Effector memory CD4-positive, alpha-beta T cell (primary cell): ENCODE measurements at places on chromosomes 7 and 10.

DNA sequence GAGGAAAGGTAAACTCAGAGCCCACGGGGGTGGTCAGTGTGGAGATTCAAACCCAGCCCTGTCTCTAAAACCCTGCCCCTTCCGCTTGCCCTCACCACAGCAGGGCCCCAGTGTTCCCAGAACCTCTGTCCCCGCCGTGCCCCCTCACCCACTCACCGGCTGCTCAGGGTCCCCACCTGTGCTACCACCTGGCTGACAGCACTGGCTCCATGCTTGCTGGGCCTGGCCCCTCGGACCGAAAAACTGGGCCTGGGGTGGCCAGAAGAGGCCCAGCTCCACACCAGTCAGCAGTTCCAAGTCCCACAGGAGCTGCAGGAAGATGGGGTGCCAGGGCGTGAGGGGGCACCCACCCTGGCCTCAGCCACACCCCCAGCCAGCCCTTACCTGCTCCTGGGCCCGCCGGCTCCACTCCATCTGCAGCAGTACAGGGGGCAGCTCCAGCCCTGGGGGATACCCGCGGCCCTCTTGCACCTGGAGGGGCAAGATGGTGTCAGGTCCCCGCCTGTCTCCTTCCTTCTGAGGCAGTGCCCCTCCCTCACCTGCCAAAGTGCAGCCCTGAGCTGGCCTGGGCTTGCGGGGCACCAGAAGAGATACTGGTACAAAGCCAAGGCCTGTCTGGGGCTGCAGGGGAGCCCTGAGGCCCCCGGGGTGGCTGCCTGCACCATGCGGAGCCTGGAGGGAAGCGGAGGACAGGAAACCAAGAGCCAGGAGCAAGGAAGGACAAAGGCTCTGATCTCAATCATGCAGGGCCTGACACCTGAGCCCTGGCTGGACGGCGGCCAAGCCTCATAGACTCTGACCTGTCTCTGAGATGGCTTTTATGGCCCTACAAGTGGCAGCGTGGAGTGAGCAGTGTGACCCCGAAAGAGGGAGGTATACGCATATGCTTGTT, 11.7 kb downstream of the ATP6V1F start:
- no peak for DNase-seq

GRCh38 chr7:36840904-36841303, 116.6 kb upstream of the AOAH start:
- no peak for DNase-seq

DNA sequence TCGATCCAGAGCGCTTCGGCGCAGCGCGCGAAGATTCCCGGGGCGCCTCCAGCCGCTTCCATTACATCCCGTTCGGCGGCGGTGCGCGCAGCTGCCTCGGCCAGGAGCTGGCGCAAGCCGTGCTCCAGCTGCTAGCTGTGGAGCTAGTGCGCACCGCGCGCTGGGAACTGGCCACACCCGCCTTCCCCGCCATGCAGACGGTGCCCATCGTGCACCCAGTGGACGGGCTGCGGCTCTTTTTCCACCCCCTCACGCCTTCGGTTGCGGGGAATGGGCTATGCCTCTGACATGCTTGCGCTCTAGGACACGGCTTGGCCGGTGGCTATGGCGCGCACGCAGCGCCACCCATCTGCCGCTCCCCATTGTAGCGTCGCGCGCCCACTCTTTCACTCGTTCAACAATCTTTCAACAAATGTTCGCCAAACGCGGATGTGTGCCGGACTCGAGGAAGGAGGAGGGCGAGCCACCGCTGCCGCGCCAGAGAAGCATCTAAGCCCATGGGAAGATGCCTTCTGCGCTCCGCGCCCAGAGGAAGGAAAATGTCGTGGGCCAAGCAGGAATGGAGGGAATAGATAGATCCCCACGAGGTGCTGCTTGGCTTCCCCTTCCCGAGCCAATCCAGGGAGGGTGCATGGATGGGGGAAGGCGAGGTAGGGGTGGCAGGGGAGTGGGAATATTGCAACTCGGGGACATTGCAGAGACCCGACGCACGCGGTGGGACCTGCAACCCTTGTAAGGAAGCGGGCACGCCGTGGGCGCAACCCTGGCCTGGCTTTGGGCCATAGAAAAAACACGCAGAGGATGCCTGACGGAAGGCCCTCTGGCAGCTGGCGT, 5.1 kb upstream of the CYP26A1 start:
- no peak for DNase-seq

GRCh38 chr7:100966542-100967291, 2.6 kb upstream of the MUC12 start:
- no peak for DNase-seq

DNA sequence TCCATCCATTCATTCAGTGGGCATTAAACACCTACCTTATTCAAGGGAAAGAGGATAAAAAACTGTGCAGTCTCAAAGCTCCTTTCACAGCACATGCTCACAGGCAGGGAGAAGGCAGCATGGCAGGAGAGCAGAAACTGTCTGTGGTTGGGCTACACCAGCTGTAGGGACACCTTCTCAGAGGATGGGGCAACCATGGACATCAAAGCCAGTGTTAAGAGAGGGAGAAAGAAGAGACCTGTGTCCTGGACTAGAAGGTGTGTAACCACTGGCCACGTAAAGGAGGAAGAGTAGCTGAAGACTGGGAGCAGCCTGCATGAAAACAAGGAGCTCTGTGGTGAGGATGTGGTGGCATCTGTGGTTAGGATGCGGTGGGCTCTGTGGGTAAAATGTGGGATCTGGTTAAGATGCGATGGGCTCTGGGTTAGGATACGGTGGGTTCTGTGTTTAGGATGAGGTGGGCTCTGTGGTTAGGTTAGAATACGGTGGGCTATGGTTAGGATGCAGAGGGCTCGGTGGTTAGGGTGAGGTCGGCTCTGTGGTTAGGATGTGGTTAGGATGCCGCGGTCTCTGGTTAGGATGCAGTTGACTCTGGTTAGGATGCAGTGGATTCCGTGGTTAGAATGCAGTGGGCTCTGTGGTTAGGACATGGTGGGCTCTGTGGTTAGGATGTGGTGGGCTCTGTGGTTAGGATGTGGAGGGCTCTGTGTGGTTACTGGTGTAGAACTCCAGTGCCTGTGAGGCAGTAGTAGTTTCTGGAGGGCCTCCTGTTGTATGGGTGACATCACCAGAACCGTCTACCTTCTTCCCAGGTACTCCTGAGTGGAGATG, 197.6 kb downstream of the WDR37 start:
- DNase-seq: no peak

GRCh38 chr10:9302140-9302746, 1247.8 kb downstream of the GATA3 start:
- DNase-seq: no peak

DNA sequence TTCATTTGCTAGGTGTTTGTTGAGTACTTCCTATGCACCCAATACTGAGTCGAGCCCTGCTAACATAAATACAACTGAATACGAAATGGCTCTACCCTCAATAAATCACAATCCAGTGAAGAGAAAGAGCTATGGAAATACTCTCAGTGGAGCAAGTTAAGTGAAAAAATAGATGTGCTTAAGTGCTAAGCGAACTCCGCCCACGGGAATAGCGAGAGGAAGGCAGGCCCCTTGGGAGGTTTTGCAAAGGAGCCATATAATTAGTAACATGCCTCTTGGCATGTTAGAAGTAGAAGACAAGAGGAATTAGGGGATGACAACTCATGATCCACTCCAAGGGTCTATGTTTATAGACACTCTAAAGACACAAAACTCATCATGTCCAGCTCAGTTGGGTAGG, 42.8 kb upstream of the TSPAN33 start:
- DNase-seq: no peak

GRCh38 chr10:51314481-51314880, 240.2 kb downstream of the PRKG1 start:
- no peak for DNase-seq

DNA sequence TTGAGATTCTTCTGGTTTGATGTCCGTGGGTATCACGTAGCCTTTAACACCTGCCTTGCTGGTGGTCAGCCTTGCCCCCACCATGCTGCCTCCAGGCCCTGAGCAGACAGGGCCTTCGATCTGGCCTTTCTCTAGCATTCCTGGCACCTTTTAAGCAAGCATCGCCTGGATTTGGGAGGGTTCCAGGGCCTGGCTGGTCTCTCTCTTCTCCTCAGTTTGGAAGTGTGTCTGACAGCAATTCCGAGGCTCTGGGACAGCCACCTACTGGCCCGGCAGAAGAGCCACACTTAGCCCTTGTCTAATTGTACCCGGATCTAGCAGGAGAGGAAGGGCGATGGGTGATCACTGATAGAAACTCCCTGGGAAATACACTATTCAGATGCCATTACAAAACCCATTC, 441.3 kb upstream of the MKI67 start:
- DNase-seq: no peak

DNA sequence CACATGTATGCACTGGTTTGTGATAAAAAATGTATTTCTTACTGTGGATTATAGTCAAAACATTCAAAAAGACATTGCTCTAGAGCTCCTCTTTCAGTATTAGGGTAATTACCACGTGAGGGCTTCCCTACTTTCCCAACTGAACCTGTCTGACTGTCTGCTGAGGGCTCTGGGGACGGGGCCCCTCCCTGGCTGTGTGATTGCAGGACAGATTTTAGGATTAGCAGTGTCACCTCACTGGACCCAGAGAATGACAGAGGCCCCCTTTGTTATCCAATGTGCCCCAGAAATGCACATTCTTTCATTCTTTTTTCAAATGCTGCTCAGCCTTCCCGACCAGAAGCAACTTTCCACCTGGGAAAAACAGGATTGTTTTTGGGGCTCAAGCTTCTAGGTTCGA, 43.6 kb upstream of the MXI1 start:
- DNase-seq: no peak

DNA sequence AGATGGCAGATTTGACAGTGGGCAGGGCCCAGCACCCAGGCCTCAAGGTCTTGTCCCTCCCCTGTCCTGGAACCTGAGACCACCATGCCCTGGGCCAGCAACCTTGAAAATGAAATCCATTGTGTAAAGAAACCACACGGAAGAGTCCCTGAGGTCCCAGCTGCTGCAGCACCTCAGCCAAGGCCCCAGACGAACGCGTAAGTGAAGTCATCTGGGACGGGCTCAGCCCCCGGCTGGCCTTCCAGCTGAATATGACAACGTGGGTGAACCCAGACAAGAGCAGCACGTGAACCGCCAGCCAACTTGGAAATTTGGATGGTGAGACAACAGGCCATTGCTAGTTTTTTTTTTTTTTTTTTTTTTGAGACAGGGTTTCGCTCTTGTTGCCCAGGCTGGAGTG, 70.3 kb downstream of the CYTH3 start:
- no peak for DNase-seq

GRCh38 chr7:137360087-137360679, 16.6 kb upstream of the PTN start:
- no peak for DNase-seq

- no peak for DNase-seq
Measured at GRCh38 chr10:102775201-102775934, 31.6 kb downstream of the WBP1L start.

DNA sequence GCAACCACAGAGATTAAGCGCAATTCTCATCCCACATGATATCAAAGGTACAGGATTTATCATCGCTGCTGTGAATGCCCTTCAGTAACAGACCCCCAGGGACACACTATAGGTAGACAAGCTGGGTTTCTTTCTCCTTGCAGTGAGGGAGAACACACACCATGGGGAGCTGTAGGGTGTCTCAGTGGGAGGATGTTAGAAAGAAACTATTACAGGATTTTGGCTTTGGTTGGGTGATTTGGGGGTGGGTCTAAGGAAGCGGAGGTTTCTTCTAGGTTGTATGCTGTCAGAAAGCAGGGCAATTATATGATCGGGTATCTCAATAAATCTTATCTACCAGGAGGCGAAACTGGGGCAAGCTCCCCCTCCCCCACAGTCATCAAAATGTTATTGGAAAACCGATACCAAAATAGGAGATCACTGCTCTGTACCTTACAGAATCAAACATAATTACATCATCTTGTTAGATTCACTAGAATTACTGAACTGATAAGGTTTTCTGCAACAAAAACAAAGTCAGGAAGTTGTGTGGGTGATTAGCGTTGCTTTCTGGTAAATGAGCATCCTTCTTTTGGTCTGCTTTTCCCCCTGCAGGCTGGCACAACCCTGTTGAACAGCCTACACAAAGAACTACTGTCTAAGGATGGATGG, 209.7 kb downstream of the TEX36 start:
- no peak for DNase-seq
